Activated naive CD4-positive, alpha-beta T cell treated with anti-CD3 and anti-CD28 coated beads, Interleukin-2, amount 10 ng/mL, durations not matched to agents 7 days and 5 days (primary cell): ENCODE measurements at places on chromosomes 12 and 14.
A peak's percentile ranks its signal among the peaks of the same experiment; 100 is the strongest.

DNA sequence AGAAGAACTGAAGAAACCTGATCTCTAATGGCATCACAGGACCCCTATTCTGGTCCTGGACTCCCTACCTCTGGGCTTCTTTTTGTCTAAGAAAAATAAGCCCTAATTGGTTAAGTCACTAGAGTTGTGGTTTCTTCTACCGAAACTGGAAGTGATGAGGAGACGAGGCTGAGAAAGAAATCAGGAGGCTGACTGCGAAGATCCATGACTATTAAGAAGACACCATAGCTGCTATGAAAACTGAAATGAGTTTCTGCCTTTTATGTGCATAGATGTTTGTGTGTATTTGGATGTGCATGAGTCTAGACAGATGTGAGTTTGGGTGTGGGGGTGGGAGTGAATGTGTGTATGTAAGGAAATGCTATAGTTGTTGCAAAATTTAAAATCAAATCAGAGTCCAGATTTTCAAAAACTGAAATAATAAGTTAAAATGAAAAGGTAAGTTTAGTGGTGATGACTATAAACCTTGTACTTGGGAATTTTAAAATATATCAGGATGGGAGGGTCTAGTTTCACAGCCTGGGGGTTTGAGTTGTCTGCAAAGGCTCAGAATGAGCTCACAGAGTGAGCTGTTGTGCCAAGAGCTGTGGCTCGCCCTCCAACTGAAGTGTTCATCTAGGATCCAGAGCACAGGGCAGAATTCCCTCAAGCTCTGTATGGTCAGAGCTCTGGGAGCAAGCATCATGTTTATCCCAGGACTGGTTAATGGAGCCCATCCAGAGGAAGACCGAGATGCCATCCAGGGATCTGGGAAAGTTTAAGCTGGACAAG is 94.9 kb downstream of the VCPKMT start:
- H3K27ac ChIP-seq: peak overlapping the region; percentile 83
- peak; percentile 56 for DNase-seq
- no peak overlapping the region for H3K4me3 ChIP-seq
- peaks cover 49% of the 10 kb centered on the region for H3K36me3 ChIP-seq
- peaks cover 40% of the 10 kb centered on the region for H3K4me1 ChIP-seq

GRCh38 chr12:43145481-43145880 is 406.5 kb downstream of the ADAMTS20 start:
- H3K36me3 ChIP-seq: no peaks in the 10 kb centered on the region
- H3K27ac ChIP-seq: no peak overlapping the region
- H3K27me3 ChIP-seq: no peaks in the 10 kb centered on the region
- no peak overlapping the region for H3K4me3 ChIP-seq

DNA sequence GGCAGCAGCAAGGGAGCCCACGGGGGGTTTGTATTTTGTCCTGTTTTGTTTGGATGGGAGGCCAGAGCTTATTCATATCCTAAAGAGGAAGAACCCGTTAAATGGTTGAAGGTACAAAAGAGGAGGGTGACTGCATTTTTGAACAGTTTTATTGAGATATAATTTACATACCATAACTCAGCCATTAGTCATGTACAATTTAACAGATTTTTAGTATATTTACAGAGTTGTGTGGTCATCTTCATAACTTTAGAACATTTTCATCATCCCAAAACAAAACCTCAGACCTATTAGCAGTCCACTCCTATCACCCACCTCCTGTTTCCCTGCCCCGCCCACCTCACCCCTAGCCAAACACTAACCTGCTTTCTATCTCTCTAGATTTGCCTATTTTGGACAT is 12.6 kb downstream of the NRDE2 start:
- H3K4me1 ChIP-seq: peaks cover 9% of the 10 kb centered on the region
- H3K36me3 ChIP-seq: peaks cover 40% of the 10 kb centered on the region
- no peak for DNase-seq
- no peaks in the 10 kb centered on the region for H3K27me3 ChIP-seq
- H3K27ac ChIP-seq: no peak overlapping the region
- no peak overlapping the region for H3K4me3 ChIP-seq

GRCh38 chr14:50091240-50091913 is 25.0 kb downstream of the VCPKMT start:
- peaks cover 91% of the 10 kb centered on the region for H3K4me1 ChIP-seq
- peaks cover 27% of the 10 kb centered on the region for H3K36me3 ChIP-seq
- DNase-seq: no peak
- H3K4me3 ChIP-seq: no peak overlapping the region
- H3K27me3 ChIP-seq: no peaks in the 10 kb centered on the region
- no peak overlapping the region for H3K27ac ChIP-seq

- peaks cover 100% of the 10 kb centered on the region for H3K27me3 ChIP-seq
- no peak overlapping the region for H3K4me3 ChIP-seq
- peaks cover 2% of the 10 kb centered on the region for H3K36me3 ChIP-seq
- DNase-seq: no peak
- H3K4me1 ChIP-seq: peaks cover 12% of the 10 kb centered on the region
- H3K27ac ChIP-seq: no peak overlapping the region
Measured at GRCh38 chr12:53980104-53980801, 4.7 kb upstream of the HOXC10 start.

DNA sequence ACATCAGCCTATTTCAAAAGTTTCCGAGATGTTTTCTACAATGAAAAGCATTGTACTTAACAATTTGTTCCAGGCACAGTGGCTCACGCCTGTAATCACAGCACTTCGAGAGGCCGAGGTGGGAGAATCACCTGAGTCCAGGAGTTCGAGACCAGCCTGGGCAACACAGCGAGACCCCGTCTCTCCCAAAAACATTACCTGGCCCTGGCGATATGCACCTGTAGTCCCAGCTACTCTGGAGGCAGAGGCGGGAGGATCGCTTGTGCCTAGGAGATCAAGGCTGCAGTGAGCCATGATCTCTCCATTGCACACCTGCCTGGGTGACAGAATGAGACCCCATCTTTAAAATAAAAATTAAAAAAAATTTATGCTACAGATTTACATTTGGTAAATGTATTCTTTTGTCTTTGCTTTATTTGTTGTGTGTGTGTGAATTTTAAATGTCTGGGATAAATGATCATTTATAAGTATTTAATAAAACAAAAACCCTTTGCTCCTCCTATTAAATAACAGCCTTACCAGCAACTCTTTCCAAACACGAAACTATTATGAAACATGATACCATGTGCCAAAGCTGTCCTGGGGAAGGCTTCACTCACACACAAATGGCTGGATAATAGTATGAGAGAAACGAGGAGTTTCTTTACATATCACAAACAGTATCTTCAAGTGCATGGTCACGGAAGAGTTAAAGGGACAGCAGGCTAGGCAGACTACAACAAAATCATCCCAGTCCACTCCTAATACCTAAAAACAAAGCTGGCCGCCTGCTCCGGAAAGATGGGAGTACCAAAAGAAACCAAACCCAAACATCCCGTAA is 1.1 kb downstream of the ATXN3 start:
- DNase-seq: no peak
- H3K27me3 ChIP-seq: peaks cover 4% of the 10 kb centered on the region
- H3K4me3 ChIP-seq: peak overlapping the region; percentile 88
- H3K36me3 ChIP-seq: no peaks in the 10 kb centered on the region
- peak overlapping the region; percentile 88 for H3K27ac ChIP-seq

- H3K27me3 ChIP-seq: no peaks in the 10 kb centered on the region
- H3K27ac ChIP-seq: peak overlapping the region; percentile 96
- peak overlapping the region; percentile 61 for H3K4me3 ChIP-seq
- DNase-seq: peak; percentile 89
- peaks cover 96% of the 10 kb centered on the region for H3K4me1 ChIP-seq
Measured at GRCh38 chr12:46214668-46215436, 54.0 kb downstream of the SLC38A1 start.

- no peak overlapping the region for H3K4me3 ChIP-seq
- H3K4me1 ChIP-seq: no peaks in the 10 kb centered on the region
- H3K27ac ChIP-seq: no peak overlapping the region
- H3K27me3 ChIP-seq: peaks cover 35% of the 10 kb centered on the region
Measured at GRCh38 chr12:9973949-9974348, 2.7 kb downstream of the CLEC12A start.

GRCh38 chr12:100790552-100790951 is 4.0 kb upstream of the ANO4 start:
- DNase-seq: no peak
- no peaks in the 10 kb centered on the region for H3K4me1 ChIP-seq
- H3K4me3 ChIP-seq: no peak overlapping the region
- H3K27ac ChIP-seq: no peak overlapping the region
- H3K27me3 ChIP-seq: peaks cover 11% of the 10 kb centered on the region

DNA sequence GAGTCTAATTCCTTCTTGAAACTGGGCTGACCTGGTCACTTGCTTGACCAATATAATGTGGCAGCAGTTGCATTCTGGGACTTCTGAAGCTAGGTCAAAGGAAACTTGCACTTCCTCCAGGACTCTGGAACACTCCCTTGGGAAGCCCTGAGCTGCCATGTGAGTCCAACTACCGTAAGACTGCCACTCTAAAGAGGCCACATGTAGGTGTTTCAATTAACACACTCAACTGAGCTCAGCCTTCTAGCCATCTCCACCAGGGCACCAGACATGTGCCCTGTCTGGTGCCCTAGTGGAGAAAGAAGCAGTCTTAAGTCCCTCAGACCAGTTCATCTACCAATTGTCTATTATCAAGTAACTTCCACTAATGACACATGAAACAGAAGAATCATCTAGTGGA is 6.1 kb upstream of the TEP1 start:
- no peak overlapping the region for H3K27ac ChIP-seq
- no peaks in the 10 kb centered on the region for H3K27me3 ChIP-seq
- no peak for DNase-seq
- no peaks in the 10 kb centered on the region for H3K36me3 ChIP-seq

DNA sequence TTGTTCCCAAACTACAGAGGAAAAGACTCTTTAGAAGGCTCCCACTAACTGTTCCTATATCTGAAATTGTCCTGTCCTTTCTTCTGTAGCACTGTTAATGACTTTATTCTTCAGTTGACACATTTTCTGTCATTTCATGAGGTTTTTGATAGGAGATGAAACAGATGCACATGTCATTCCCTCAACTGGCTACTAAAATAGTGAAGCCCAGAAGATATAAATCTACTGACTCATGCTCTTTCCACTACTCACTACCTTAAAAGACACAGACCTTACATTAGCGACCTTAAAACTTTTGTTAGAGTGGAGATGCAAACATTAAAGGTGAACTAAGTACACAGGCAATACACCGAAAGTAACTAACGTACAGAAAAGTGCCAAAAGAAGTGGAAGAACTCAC is 59.5 kb upstream of the ANKS1B start:
- H3K27me3 ChIP-seq: no peaks in the 10 kb centered on the region
- no peak overlapping the region for H3K27ac ChIP-seq
- no peaks in the 10 kb centered on the region for H3K4me1 ChIP-seq
- no peak overlapping the region for H3K4me3 ChIP-seq
- H3K36me3 ChIP-seq: peaks cover 57% of the 10 kb centered on the region
- no peak for DNase-seq

DNA sequence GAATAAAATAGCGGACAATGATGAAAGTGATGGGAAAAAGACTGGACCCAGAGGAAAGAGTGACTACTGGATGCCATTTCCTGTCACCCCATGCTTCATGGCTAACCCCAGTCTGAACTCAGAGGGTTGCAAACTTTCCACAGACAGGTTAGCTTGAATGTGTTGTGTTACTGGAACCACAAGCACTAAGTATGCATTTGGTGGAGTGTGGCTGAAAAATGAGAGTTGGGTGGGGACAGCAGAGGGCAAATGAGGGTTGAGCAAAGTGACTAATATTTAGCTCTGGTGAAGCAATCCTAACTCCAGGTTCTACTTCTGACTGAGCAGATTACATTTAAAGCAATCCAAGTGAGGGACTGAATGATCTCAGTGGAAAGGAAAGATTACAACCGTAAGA is 1.6 kb downstream of the SLC16A7 start:
- peaks cover 5% of the 10 kb centered on the region for H3K27me3 ChIP-seq
- H3K27ac ChIP-seq: peak overlapping the region; percentile 96
- peaks cover 37% of the 10 kb centered on the region for H3K36me3 ChIP-seq
- H3K4me3 ChIP-seq: peak overlapping the region; percentile 92

GRCh38 chr14:52891800-52892199 is 59.0 kb downstream of the FERMT2 start:
- no peaks in the 10 kb centered on the region for H3K36me3 ChIP-seq
- H3K4me3 ChIP-seq: no peak overlapping the region
- peaks cover 8% of the 10 kb centered on the region for H3K27me3 ChIP-seq
- no peak overlapping the region for H3K27ac ChIP-seq

DNA sequence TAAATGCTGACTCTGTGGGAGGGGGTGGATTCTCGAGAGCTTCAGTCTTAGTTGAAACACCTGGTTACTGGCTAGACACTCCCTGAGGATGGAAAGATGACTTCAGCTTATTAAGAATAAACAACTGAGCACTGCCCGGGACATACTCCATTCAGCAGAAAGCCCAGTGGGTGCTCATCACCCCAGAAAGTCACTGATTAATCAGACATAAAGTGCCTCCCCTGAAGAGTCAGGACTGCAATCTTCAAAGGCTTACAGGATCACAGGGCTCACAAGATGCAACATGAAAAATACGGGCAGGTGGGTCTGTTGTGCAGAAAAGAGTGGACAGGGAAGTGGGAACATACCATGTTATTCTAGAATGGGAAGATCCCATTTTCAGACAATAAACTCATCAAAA is 207.0 kb downstream of the CALM1 start:
- no peak overlapping the region for H3K27ac ChIP-seq
- DNase-seq: no peak
- H3K36me3 ChIP-seq: no peaks in the 10 kb centered on the region
- peaks cover 23% of the 10 kb centered on the region for H3K27me3 ChIP-seq
- no peaks in the 10 kb centered on the region for H3K4me1 ChIP-seq

DNA sequence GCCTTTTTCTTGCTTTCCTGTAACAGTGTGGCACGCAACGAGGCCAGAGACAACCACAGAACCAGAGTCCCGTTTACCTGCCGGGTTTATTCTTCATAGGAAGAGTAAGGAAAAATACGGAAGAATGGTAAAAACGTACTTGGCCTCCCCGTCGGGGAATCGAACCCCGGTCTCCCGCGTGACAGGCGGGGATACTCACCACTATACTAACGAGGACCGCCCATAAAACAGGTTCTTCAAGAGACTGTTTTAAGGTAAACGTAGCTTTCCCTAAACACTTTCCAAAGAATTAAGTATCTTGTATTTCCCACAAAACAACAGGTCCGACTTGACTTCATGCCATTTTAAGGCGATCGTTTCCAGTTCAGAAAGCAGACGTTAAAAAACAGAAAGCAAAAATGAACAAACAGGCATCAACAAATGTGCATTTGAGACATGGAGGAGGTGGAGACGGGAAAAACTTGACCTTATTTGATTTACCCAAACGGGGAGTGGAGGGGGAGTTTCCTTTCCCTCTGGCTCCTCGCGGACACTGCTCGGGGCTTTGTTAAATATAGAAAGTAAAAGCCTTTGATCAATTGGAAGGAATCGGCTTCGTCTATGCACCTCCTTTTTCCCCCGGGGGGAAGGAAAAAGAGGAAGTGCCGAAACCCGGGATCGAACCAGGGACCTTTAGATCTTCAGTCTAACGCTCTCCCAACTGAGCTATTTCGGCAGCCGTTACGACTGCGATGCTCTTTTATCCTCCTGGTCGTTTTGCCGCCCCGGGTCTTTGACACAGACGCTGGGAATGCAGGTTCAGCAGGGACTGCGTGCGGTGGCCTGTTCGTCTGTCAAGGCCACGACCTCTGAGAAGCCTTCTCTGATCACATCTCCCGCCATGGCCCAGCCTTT is 13.0 kb upstream of the UBC start:
- peak overlapping the region; percentile 95 for H3K27ac ChIP-seq
- peak; percentile 93 for DNase-seq
- H3K36me3 ChIP-seq: peaks cover 8% of the 10 kb centered on the region
- H3K4me3 ChIP-seq: peak overlapping the region; percentile 86
- peaks cover 19% of the 10 kb centered on the region for H3K27me3 ChIP-seq

- DNase-seq: no peak
- no peak overlapping the region for H3K27ac ChIP-seq
- peaks cover 3% of the 10 kb centered on the region for H3K36me3 ChIP-seq
- no peaks in the 10 kb centered on the region for H3K4me1 ChIP-seq
- no peaks in the 10 kb centered on the region for H3K27me3 ChIP-seq
Measured at GRCh38 chr14:50658203-50658602, 9.9 kb downstream of the SAV1 start.
